Activated naive CD4-positive, alpha-beta T cell treated with Interleukin-2 at 50 U/mL for 16 hours (primary cell): ENCODE measurements at places on chromosomes 11 and 22.
A peak's percentile ranks its signal among the peaks of the same experiment; 100 is the strongest.

- DNase-seq, result no peak
These were observed 110.6 kb downstream of the SGSM3 start for GRCh38 chr22:40480996-40481395.

- DNase-seq, result peak; percentile 26
These were observed at the start of gene CLCF1 for GRCh38 chr11:67372993-67373647. CLCF1 (minus strand) TSS chr11:67373598; CDS start chr11:67373539, 59 bp downstream.

DNA sequence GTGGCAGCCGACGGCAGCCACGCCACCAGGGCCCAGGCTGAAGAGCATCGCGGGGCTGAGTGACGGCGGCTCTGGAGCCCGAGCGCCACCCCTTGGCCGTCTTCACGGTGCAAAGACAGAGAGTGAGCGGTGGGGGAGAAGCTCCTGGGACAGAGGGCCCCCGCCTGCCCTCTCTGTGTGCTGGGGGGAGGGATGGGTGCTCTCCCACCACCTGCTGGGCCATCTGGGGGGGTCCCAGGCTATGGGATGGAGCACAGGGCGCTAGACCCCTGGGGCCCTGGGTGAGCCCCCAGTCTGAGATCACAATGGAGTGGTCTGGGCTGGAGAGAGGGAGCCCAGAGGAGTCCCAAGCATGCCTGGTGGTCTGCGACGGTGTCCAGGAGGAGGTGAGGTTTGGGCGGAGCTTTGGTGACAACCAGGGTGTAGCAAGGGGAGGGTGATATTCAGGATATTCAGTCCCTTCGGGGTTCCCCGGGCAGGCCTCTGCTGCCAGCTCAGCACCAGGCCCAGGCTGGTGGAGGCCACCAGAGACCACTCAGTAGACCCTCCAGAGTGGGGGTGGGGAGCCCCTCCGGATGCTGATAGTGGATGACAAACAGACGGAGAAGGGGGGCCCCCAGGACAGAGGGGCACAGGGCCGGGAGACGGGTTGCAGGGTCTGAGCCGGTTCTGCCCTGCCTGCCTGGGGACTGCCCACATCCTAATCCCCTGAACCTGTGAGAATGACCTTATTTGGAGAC, 78.1 kb upstream of the PRR5 start:
- DNase-seq, result no peak

- DNase-seq, result no peak
These were observed 242.0 kb downstream of the TENM4 start for GRCh38 chr11:79198898-79199250.

GRCh38 chr22:27729246-27729645, 72.3 kb downstream of the MN1 start:
- DNase-seq, result no peak

GRCh38 chr11:65187971-65188461, 6.3 kb downstream of the CAPN1 start:
- DNase-seq, result no peak

DNA sequence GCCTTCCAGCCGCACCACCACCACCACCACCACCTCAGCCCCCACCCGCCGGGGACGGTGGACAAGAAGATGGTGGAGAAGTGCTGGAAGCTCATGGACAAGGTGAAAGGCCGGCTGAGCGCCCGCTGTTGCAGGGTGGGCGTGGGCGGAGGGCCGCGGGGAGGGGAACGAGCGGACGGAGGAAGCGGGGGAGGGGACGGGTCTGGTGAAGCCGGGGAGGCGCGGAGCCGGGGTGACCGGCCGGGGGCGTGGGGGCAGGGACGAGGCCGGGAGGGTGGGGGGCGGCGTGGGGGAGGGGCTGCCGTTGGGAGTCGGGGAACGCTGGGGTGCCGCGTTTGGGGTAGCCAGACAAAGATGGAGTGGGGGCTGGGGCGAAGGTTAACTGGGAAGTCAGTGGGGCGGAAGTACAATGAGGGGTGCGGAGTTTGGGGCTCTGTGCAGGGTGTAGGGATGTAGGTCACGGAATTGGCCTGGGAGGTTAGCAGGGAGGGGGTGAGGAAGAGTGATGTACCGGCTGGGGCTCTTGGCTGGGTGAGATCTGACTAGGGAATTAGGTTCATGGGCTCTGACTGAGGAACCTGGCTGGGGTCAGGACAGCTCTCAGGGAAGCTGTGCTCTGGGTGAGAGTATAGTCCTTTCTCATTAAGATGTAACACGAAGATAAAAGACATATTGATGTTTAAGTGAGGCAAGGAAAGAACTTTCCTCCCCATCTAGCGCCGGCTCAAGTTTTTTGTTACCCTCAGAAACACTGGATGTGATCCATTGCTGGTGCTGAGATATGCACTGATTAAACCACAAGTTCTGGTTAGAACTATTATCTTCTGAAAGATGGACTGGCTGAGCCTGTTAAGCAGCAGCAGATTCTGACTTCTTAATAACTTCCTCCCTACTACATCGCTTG, 624 bp downstream of the CBL start:
- peak; percentile 59 for DNase-seq

DNA sequence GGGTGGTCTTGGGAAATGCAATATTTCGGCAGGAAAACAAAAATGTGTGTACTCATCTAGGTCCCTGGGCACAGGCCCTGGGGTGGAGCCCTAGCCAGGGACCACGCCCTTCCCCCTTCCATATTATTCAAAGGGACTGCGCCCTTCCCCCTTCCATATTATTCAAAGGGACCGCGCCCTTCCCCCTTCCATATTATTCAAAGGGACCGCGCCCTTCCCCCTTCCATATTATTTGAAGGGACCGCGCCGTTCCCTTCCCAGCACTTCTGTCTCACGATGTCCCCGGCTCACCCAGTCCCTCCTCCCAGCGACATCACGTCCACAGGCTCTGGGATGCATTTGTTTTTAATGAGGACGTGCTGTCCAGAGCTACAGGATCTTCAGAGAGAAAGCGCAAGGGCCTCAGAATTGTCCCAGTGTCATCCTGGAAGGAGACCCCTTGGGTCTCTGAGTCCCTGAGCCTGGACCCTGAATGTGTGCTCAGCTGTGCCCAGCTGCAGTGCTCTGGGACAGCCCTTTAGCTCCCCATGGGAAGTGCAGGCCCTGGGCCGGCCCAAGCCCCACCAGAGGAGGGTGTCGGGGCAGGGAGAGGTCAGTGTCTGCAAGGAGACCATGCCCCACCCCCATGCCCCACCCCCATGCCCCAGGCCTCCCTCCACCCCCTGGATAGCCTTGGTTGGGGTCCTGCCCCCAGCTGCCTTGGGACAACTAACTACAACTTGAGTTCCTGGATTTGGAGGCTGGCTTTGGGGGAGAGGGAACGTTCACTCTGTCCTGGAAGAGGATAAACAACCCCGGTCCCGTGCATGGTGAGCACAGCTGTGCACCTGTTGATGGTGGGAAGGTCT, 810.0 kb downstream of the BRD1 start:
- no peak for DNase-seq

DNA sequence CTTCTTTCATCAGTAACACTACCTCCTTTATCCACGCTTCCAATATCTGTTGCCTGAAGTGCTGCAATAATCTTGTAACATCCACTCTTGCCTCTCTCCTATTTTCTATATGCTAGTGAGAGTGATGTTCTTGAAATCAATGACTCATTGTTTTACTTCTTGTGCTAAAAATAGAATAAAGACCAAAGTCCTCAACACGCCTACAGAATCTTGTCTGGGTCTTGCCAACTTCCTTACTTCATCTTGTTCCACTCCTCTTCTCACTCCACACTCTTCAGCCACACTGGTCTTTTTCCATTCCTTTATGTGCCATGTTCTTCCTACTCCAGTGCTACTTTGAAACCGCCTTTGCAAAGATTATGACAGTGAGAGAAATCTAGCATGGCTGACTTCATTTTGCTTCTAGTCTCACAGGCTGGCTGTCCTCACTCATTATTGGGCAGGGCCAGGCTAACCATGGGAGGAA, 136.4 kb downstream of the CCDC81 start:
- no peak for DNase-seq

DNA sequence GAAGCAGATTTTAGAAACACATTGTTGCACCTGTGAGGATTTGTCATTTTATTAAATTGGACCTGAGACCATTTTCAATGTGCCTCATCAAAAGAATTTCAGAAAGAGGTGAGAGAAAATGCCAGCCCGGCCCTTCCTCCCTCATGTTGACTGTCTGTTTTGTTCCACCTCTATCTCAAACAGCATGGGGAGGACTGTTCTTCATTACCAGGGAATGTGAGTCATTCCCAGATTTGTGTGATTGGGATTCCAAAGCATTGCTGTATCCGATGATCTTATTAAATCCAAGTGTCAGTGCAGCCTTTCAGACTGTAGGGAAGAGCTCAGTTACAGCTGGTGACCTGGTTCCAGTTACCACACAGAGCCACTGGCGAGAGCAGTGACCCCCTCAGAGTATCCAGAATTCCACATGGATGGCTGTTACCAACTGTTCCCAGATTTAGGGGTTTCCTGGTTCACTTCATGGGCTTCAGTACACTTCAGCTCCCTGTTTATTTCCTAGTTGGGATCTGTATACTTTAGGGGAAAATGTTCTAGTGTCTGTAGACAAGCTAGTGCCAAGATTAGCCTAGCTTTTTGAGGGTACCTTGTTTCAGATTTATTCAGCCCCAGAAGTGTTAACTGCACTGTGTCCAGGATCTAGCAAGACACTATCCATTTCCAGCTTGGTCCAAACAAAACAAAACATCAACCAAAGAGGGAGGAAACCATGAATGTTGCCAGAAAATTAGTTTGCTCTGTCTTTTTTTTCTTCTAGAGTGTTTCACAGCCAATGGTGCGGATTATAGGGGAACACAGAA, 20.9 kb downstream of the KREMEN1 start:
- no peak for DNase-seq

- DNase-seq, result no peak
These were observed 21.8 kb upstream of the DRG1 start for GRCh38 chr22:31377612-31378011.

DNA sequence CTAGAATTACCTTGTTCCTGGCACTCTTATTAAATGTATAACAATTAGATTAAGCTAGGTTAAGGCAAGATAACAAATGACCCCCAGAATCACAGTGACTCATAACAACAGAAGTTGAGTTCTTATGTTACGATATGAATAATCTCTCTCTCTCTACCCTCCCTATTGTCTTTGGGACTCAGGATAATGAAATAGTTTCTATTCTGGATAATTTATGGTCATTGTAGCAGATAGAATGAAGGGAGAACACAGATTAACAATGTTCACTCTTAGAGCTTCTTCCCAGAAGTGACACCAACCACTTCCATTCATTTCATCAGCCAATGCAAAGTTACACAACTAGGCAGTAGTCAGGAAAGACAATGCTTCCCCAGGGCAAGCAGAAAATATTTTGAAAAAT, 334.5 kb downstream of the C11orf87 start:
- DNase-seq, result no peak

DNA sequence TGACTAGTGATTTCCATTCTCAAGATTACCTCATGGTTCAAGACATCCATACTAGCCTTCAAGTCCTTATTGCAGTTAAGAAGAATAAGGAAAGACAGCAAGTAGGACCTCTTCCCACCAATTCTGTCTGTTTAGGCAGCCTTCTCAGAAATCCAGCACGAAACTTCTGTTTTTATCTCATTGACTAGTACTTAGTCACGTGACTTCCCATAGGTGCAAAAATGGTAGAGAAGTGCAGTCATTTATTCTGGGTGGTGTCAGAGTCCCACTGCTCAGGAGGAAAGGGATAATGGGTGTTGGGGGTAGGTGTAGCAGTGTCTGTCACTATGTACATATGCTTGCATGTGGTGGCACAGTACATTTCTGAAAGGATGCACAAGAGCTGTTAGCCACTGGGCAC, 57.7 kb upstream of the SORL1-AS1 start:
- DNase-seq, result no peak

DNA sequence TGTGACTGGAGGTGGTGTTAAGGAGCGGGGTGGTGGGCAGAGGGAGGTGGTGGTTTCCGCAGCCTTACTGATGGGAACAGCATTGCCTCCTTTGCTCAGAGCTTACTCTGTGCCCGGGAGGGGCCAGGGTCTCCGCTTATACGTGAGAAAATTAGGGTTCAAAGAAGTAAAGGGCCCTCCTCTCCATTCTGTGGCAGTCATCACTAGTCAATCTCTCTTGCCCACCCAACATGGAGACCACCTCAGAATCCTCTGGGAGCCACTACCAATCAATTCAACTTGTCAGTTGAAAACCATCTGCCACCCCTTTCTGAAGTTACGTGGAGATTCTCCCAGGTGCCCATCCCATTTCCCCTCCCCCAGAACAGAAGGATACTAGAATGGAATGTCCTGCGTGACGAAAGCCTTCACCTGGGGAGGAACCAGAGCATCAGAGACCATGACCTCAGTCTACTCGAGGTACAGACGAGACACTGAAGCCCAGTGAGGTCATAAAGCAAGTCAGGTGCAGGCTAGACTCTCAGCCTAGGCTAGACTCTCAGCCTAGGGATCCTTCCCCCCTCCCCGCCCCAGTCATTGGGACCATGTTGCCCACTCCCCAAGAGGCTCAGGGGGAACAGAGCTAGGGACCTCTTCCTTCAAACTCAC, 2.0 kb downstream of the SELENOM start:
- no peak for DNase-seq

GRCh38 chr22:38946771-38947170, 10.6 kb upstream of the APOBEC3A start:
- no peak for DNase-seq

DNA sequence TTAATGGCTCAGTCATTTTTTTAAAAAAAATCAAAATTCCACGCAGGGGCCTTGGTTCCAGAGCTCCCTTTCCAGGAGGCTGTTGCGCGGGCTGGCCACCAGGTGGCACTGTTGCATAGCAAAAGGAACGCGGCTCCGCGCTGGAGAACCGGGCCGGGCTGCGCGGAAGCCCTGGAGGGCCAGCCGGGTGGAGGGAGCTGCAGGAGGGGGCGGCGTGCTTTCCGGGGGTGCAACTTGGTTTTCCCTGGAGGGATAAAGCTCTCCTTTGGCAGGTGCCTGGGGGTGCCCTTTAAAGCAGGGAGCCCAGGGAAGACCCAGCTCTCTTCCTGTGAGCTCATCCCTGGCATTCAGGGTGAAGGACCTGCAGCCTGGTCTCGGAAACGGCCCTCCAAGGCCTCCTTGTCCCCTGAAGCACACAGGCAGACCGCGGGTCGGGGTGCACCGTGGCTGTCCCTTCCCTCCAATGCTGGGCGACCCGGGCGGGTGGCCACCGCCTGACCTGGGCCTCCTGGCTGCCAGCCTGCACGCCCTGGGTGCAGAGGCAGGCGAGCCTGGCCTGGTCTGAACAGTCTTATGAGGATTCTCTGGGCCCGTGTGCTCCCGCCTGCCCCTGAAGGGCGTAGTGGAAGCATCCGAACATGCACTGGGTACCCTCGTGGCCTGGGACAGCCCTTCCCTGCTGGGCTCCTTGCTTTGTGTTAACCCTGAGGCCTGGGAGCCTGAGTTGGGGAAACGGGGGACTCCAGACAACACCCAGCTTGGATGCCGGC, 23.4 kb downstream of the KRTAP5-5 start:
- peak; percentile 79 for DNase-seq
